ENCODE measurements at places on chromosomes 6 and 20.

- H3K36me3 ChIP-seq: no peaks in the 10 kb centered on the region
- no peak for DNase-seq
- H3K4me3 ChIP-seq: no peak within 1 kb of the TSS
- peaks cover 20% of the 10 kb centered on the region for H3K27me3 ChIP-seq
- H3K4me1 ChIP-seq: peaks cover 2% of the 10 kb centered on the region
These were observed at the start of gene EEF1A2 for GRCh38 chr20:63498960-63499337. Gene EEF1A2, minus strand, starts transcription at chr20:63499083. Its CDS starts 1,320 bp downstream, at chr20:63497763.

DNA sequence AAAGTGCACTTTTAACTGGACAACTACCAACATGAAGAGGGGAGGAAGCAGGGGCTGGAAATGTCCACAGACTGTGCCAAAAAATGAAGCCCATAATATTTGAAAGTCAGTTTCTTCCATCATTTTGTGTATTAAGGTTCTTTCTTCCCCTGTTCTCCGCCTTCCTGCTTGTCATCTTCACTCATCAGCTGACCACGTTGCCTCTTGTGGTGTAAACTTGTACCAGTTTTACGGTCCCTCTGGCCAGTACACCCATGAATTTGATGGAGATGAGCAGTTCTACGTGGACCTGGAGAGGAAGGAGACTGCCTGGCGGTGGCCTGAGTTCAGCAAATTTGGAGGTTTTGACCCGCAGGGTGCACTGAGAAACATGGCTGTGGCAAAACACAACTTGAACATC is 3.9 kb downstream of the HLA-DQA1 start:
- no peak overlapping the region for H3K4me3 ChIP-seq
- DNase-seq: no peak
- H3K27me3 ChIP-seq: peaks cover 31% of the 10 kb centered on the region

GRCh38 chr6:14222956-14223355 is 105.4 kb downstream of the CD83 start:
- H3K27me3 ChIP-seq: no peaks in the 10 kb centered on the region
- DNase-seq: no peak
- no peak overlapping the region for H3K27ac ChIP-seq
- no peak overlapping the region for H3K4me3 ChIP-seq
- H3K36me3 ChIP-seq: peaks cover 20% of the 10 kb centered on the region
- peaks cover 10% of the 10 kb centered on the region for H3K4me1 ChIP-seq

DNA sequence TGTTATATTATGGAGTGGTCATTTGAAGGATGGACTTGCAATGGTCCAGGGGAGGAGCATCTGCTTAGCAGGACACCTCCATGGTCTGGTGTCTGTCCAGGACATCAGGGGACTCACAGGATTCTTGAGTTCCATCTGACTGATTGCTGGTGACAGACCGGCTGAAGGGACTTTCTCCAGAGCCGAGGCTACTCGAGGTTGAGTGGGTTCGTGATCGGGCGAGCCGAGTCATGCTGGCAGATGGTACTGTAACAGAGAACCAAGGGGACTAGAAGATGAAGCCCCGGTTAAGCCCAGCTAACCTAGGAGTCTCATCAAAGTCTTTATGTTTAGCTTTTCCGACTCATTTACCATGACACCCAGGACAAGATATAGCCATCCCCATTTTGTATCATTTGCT is 7.5 kb upstream of the SLA2 start:
- peaks cover 8% of the 10 kb centered on the region for H3K4me1 ChIP-seq
- DNase-seq: no peak
- peaks cover 11% of the 10 kb centered on the region for H3K36me3 ChIP-seq
- H3K27me3 ChIP-seq: no peaks in the 10 kb centered on the region
- H3K4me3 ChIP-seq: no peak overlapping the region

DNA sequence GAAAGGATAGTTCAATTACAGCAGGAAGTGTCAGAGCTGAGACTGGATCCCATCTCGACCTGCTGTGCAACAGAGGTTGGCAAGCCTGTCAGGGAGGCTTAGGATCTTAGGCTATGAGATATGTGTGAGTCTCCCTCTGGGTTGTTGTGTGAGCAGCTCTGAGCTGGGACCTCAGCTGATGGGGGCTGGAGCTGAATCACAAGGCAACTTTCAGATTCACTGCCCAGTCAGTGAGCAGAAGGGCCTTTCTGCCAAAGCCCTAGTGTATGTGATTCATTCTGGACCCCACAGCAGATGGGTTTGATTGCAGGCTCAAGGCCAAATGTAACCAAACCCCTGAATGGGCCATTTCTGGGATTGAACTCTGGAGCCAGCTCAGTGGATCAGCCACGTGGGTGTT is 4.5 kb downstream of the PI3 start:
- no peak overlapping the region for H3K27ac ChIP-seq
- no peaks in the 10 kb centered on the region for H3K4me1 ChIP-seq
- no peaks in the 10 kb centered on the region for H3K27me3 ChIP-seq

DNA sequence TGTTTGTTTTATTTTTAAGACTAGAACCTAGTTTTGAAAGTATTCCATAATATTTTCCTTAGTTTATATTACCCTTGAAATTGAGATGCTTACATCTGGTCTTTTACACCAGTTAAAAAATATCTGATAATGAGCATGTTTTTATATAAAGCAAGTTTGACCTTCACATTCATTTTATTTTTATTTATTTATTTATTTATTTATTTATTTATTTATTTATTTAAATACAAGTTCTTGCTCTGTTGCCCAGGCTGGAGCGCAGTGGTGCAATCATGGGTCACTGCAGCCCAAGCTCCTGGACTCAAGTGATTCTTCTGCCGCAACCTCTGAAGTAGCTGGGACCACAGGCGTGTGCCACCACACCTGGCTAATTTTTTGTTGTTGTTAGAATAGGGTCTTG is 52.8 kb upstream of the ADIG start:
- no peaks in the 10 kb centered on the region for H3K27me3 ChIP-seq
